ENCODE measurements at places on chromosomes 4 and X.

DNA sequence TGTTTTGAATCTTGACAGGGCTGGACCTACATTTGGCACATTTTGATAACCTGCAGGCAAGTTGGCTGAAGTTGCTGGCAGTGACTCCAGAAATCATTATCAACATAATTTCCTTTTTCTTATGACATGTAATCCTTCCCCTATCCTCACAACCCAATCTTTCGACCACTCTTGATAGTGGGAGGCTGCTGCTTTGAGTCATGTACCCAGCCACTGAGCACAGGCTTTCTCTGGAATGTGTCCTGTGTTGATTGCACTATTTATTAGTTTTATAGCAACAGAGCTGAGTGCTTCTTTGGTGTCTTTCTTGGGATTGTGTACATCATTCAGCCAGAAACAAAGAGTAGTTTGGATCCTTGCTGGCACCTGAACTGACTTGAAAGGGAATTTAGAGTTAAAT is 183.1 kb upstream of the LEF1 start:
- DNase-seq: no peak

DNA sequence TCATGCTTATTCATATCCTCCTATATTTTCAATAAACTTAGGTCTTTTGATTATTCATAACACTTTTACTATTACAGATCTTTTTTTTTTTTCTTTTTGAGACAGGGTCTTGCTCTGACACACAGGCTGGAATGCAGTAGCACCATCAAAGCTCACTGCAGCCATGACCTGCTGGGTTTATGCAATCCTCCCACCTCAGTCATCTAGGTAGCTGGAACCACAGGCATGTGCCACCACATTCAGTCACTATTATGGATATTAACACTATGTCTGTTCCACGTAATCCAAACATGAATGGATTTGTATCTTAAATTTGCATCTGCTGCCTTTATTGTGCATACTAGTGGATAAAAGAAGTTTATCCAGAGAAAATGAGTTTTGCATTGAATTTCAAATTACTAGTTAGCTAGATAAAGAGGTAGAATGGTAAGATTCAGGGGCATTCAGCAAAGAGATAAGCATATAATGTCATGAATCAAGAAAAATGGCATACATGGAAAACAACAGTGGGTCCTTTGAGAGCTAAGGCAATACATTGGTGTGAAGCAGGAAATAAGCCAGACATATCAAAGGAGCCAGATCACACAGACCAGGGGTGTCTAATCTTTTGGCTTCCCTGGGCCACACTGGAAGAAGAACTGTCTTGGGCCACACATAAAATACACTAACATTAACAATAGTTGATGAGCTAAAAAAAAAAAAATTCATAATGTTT is 13.9 kb downstream of the ANAPC10 start:
- DNase-seq: no peak

DNA sequence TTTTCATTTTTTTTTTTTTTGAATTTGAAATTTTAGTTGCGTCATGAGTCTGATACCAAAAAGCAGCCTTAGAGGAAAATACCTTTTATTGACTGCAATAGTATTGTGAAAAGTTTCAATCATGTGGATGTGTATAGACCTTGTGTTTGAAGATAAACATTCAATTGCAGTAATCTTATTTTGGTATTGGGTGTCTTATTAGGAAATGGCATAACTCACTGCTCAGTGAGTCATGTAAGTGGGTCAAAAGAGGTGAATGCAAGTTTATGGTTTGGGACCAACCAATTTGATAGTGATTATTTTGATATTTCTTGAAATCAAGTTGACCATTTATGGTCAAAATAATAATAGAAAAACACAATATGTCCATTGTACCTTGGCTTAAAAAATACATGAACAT is 627.8 kb upstream of the SLIT2 start:
- no peak for DNase-seq

GRCh38 chr4:148270630-148271029 is 171.6 kb downstream of the NR3C2 start:
- no peak for DNase-seq
